ENCODE measurements at places on chromosomes 5 and 9.

DNA sequence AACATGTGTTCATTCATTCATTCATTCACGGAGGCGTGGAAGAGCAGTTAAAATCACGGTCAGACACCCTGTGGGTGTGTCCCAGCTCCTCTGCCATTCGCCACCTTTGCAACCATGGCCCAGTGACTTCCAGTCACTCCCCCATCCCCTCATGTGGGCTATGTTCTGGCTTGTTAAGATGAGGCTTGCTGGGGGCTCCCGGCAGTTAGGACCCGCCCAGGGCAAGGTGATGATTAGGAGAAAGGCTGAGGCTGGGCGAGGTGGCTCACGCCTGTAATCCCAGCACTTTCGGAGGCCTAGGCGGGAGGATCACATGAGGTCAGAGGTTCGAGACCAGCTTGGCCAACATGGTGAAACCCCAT, 24.9 kb upstream of the PTGES start:
- DNase-seq = no peak

GRCh38 chr5:91118796-91119195, 264.3 kb downstream of the ARRDC3 start:
- DNase-seq = no peak

GRCh38 chr9:133971121-133971951, 20.8 kb downstream of the VAV2 start:
- DNase-seq = peak; percentile 19

GRCh38 chr5:41893074-41893851, 10.9 kb upstream of the RIMOC1 start:
- no peak for DNase-seq

GRCh38 chr5:144042156-144042555, 128.3 kb downstream of the YIPF5 start:
- no peak for DNase-seq

DNA sequence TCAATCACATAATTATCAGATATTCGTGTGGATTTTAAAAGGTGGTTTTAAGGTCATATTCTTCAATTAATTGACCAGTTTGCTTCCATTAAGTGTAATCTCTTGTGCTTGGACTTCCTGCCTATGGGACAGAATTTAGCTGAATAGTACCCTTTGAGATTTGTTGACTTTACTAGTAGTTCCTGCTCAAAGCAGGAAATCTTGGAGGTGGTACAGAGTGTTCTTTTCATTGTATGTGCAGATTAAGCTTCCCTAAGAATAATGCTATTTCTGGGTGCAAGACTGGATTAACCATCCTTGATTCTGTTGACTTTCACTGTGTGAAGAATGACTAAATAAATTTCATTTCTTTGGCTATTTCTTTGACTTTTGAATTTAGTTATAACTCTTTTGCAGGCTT, 45.4 kb upstream of the ELL2 start:
- no peak for DNase-seq

GRCh38 chr9:14453286-14453685, 139.3 kb upstream of the NFIB start:
- DNase-seq = no peak

DNA sequence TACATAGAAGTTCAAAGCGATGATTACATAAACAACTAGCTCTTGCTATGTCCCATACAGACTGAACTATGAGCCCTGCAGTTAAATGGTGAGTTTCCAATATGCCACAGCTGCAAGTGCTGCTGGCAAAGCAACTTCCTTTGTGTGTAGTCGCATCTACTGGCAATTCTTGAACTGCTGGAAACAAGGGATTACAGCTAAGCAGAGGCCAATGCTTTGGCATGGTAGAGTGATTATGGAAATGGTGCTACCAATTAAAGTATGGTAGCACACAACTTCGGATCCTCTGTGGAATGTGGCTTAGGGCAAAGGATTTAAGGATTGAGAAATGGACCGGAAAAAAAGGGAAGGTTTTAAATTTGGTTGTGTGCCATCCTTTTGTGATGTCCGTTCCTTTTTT, 856.6 kb downstream of the MAT2B start:
- no peak for DNase-seq

DNA sequence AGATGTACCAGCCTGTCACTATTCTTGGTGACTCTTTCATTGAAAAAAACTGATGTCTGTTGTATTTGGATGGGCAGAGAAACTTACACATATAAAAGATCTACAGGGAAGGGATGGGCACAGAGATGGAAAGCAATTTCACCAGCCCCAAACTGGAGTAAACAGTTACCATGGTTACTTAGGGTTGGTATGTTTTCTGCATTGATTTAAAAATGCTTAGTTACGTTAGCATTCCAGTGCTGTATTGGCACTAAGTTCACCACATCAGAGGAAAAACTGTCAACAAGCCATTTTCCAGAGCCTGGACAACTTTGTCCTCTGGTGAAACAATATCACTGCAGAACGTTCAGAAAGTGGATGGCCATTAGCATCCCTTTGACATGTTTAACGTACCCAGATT, 28.0 kb downstream of the MARCHF3 start:
- peak; percentile 65 for DNase-seq

DNA sequence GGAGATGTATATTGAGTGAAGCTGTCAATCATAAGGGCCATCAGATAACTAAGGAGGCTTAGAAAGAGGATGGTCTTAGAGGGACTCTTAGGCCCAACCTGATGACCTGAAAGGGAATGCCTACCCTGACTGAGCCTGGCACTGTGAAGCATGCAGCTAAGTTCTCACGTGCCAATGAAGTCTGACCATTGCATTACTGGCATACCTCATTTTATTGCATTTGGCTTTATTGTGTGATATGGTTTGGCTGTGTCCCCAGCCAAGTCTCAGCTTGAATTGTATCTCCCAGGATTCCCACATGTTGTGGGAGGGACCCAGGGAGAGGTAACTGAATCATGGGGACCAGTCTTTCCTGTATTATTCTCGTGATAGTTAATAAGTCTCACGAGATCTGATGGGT, 421.6 kb upstream of the SGCD start:
- DNase-seq = peak; percentile 9

DNA sequence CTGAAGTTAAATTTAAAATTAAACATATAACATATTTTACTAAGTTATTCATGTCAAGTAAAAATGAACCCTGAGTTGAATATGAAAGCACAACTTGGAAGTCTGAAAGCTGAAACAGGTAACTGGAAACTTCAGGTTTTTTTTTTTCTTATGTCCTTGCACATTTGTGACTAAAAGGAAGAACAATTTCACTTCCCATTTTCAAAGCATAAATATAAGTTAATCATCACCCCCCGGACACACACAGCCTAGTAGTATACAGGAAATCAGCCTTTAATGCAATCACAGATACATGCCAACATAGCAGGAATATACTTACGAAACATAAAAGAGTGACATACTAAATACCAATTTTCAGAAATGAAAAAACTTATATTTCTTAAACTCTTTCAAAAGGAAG, 225.9 kb downstream of the RFX3 start:
- DNase-seq = no peak

- peak; percentile 18 for DNase-seq
These were observed 34.2 kb upstream of the GRPEL2 start for GRCh38 chr5:149310947-149311658.

GRCh38 chr5:28344836-28345433, 1306.5 kb upstream of the CDH9 start:
- peak; percentile 35 for DNase-seq

GRCh38 chr9:95120781-95121370, 196.6 kb downstream of the FANCC start:
- DNase-seq = no peak

DNA sequence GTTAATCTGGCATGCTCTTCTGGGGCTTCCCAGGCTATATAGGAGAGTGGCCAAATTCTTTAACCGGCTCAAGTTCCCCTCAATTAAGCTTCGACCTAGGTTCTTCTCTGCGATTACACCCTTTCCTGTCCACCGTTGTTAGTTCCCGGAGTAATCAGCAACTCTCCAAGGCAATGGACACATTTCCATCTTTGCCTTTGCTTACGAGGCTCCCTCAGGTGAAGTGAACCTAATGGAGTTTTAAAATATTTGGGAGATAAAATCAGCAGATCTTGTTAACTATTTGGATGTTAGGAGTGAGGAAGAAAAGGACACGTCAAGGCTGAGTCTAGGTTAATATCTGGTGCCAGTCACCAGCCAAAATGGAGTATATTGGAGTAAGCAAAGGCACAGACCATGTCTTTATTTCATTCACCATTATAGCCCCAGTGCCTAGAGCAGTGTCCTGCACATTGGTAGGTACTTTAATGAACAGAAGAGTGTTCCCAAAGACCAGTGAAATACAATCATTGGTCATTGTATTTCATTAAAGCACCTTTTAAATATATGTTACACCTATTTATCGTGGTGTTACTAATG, 515 bp downstream of the UTP15 start:
- no peak for DNase-seq

DNA sequence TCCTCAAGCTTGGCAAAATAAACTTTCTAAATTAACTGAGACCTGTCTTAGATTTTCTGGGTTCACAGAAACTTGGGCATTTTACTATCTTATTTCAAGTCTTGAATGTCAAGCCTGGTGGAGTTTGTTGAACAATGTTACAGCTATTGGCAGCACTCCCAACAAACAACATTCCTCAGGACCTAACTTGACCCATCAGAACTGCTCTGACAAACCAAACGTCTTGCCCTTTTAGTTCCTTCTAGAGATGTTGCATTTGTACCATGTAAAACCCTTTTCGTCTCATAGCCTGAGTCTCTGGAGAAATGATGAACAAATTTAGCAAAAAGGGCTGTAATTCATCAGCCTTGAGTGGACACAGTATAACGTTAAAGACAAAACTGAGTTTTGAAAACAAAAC, 51.1 kb downstream of the GNA14 start:
- no peak for DNase-seq

DNA sequence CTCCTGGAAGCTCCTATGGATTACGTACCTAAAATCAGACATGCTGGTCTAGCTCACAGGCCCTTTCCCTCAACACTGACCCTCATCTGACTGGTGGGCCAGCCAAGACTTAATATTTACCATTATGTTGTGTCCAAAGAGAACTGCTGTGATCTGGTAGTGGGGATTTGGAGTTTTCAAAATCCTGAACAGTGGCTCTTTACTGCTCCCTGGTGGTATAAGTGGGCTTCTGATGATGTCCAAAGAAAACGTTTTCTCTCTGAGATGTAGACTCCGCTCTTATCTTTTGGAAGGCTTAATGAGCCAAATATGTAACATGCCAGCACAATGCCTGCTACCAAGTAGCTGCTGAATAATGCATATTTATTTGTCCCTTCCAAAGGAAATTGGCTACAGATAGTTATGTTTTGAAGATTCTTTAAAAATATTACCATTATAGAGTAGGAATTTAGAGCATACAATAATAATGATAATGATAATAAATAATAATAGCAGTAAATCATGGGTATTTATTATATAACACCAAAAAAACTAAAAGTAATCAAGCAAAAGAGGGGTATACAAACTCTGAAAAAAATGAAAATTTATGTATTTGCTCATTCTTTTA, 406.6 kb upstream of the TNC start:
- peak; percentile 81 for DNase-seq

DNA sequence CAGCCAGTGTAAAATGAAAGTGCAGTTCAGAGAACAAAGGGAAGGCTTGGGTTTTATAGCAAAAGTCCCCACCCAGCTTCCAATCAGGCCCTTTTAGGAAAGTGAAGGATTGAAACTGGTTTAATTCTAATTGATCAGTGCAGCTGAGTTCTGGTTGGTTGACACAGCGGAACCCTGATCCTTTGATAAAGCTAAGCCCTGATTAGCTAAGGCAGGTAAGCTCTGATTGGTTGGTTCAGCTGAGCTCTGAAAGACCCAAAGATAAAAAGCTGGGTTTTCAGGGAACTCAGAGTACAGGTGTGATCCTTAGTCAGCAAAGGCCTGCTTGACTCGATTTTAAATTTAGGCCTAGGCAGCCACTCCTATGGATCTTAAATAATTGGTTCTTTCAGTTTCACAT, 70.8 kb upstream of the PRRC1 start:
- DNase-seq = no peak

GRCh38 chr5:96297867-96298266, 135.2 kb downstream of the PCSK1 start:
- DNase-seq = peak; percentile 74

DNA sequence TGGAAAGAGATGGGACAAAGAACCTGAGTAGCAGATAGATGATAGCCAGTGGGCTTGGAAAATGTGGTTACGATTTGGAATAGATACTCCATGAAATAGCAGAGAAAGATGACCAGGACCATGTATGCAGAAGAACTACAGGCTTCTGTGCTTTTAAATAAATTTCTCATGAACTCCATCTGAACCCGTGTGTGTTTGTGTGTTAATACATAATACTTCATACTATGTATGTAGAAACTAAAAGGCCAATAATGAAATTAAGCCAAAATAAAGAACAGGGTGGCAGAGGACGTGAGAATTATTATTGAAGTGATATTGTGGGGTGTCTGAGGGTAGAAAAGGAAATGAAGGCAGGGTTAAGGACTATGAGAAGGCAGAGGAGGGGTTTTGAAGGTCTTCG, 385.1 kb upstream of the RPS23 start:
- DNase-seq = no peak

DNA sequence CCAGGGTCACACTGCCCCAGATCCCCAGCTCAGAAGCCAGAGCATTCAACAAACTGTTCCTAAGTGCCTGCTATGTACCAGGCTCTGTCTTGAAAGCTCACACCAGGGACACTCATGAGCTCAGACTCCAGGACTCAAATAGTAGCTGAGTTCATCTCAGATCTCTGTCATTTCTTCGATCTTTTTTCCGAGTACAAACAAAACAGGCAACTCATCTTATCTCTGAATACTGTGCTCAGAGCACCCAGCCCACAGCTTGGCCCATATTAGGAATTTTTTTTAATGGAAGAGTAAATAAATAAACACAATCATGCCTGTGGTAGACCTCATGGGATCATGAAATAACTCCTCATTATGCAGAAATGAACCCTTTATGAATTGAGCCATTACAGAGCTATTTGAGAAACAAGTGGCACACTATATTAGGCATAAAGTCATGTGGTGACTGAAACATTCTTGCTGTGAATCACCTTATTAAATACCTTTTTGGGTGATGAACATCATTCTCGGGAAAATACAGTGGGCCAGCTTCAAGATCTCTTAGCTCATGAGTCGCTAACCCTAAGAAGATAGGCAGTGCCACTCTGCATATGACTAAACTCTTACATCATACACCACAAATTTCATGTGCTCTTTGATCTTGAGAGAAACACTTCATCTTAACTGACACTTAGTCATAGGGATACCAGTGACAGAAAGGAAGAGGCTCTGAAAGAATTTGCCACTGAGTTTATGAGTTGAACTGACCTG, 9.9 kb downstream of the SH3RF2 start:
- peak; percentile 99 for DNase-seq

- no peak for DNase-seq
These were observed 184.7 kb downstream of the CARTPT start for GRCh38 chr5:71903808-71904207.

- DNase-seq = no peak
These were observed 14.6 kb upstream of the ACOT12 start for GRCh38 chr5:81408496-81408895.
